ENCODE measurements at places on chromosomes 3 and 15. TPM values are rescaled to one million over a fixed set of nuclear protein-coding genes. Genes with fewer than 3 reads are reported as not detected.

GRCh38 chr15:60696523-60696859 is 217.5 kb upstream of the ICE2 start:
- H3K27ac ChIP-seq, result no peak overlapping the region
- H3K36me3 ChIP-seq, result no peaks in the 10 kb centered on the region
- no peaks in the 10 kb centered on the region for H3K4me1 ChIP-seq
- DNase-seq, result no peak
- H3K4me3 ChIP-seq, result no peak overlapping the region

DNA sequence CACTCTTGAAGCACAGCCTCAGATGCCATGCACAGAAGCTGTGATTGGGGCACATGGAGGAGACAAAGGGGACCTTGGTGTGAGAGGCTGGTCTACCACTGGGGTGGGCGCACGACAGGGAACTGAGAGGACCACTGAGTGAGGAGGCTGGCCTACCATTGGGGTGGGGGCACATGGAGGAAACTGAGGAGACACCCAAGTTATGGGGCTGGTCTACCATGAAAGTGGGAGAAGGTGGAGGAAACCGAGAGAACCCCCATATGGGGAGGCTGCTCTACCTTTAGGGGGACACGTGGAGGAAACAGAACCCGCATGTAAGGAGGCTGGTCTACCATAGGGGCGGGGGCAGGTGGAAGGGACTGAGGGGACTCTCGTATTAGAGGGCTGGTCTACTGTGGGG is 153.4 kb downstream of the FBLN2 start:
- no peak for DNase-seq
- no peak overlapping the region for H3K4me3 ChIP-seq
- H3K27ac ChIP-seq, result no peak overlapping the region
- peaks cover 23% of the 10 kb centered on the region for H3K27me3 ChIP-seq
- no peaks in the 10 kb centered on the region for H3K4me1 ChIP-seq

DNA sequence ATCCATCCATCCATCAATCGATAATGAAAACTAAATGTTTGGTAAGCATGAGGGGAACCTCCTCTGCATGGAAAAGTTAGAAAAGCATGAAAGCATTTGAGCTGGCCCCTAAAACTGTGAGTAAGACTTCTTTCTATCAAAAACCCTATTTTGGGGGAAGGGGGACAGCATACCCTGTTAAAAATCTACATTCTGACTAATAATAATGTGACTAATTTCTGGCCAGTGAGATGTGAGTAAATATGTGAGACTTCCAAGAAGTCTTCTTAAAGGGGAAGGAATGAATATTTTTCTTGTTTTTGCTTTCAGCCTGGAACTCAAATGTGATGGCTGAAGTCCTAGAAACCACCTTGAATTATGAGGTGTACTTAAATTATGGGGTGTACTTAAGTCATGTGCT is 54.9 kb downstream of the C3orf85 start:
- DNase-seq, result no peak
- no peak overlapping the region for H3K27ac ChIP-seq
- H3K36me3 ChIP-seq, result no peaks in the 10 kb centered on the region

DNA sequence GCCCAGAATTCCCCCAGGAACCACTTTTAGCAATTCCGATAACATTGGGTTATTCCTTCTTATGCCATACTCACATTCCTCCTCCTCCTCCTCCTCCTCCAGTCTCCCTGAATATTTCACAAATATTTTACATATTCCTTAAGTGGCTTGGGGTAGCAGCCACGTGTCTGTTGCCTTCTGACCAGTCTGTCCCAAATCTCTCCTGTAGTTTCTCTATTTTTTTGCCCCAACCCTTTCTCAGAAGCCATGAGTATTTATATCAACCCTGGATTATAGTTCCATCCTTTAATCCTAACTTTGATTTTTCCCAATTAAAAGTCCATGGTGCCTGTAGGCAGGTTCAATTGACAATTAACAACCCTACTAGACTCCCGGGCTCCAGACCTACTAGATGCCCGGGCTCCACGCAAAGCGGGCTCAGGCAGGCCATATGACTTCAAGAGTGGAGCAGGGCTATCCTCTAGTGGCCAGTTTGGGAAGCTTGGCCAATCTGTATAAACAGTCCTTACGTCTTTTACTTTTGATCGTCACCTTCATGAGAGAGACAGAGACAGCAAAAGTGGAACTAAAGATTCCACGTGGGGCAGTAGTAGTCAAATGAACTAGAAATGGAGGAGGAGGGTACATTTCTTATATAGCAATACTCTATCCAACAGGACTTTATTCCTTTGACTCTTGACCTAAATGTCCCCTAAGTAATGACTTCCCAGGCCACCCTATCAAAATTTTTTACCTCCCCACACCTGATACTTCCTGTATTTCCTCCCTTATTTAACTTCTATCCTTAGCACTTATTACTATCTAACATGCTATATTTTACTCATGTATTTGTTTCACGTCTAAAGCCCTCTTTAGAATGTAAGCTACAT is 69.7 kb downstream of the USF3 start:
- peak overlapping the region; percentile 86 for H3K27ac ChIP-seq
- peaks cover 39% of the 10 kb centered on the region for H3K4me1 ChIP-seq
- H3K27me3 ChIP-seq, result no peaks in the 10 kb centered on the region
- peak; percentile 80 for DNase-seq
- peaks cover 38% of the 10 kb centered on the region for H3K36me3 ChIP-seq

DNA sequence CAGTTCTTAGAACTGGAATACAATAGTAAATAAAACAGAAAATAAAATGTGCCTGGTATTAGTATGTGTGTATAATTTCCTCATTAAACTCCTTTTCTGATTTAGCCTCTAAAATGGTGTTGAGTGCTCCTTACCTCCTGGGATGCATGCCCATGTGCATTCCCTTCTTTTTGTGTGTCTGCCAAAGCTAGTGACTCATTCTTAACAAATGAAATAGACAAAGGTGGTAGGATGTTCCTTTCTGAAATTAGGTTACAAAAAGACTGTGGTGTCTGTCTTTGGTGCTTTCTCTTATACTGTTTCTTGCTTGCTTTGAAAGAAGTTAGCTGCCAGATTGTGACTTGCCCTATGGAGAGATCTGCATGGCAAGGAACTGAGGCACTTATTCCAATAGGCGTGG is 623.7 kb downstream of the GRM7 start:
- H3K4me1 ChIP-seq, result no peaks in the 10 kb centered on the region
- DNase-seq, result no peak

- no peaks in the 10 kb centered on the region for H3K4me1 ChIP-seq
- H3K4me3 ChIP-seq, result no peak overlapping the region
- H3K27me3 ChIP-seq, result no peaks in the 10 kb centered on the region
- no peak overlapping the region for H3K27ac ChIP-seq
- DNase-seq, result no peak
- H3K36me3 ChIP-seq, result no peaks in the 10 kb centered on the region
Measured at GRCh38 chr3:74375653-74376052, 238.8 kb downstream of the CNTN3 start.

DNA sequence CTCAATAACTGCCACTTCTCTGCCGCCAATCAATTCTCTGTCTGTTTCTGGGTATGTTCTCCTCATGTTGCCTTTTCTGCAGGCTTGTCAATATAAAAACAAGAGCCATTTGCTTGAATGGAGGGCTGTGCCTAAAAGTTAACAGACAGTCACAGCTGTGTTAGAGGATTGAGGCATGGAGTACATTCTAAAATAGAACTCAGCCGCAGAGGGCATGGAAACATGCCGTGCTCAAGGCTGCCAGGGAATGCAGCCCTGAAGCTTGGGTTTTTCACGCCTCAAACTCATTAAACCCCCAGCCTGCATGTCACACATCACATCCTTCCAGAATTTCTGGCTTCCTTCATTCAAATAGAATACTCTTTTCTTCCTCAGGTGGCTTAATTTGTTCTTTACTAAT is 166.6 kb downstream of the TPRG1 start:
- no peak for DNase-seq
- no peaks in the 10 kb centered on the region for H3K4me1 ChIP-seq
- no peaks in the 10 kb centered on the region for H3K27me3 ChIP-seq
- H3K4me3 ChIP-seq, result no peak overlapping the region

GRCh38 chr3:63150880-63151279 is 127.2 kb upstream of the SYNPR start:
- DNase-seq, result no peak
- H3K27me3 ChIP-seq, result no peaks in the 10 kb centered on the region
- H3K4me1 ChIP-seq, result no peaks in the 10 kb centered on the region
- no peak overlapping the region for H3K27ac ChIP-seq
- H3K4me3 ChIP-seq, result no peak overlapping the region

- peak overlapping the region; percentile 80 for H3K27ac ChIP-seq
- peak overlapping the region; percentile 63 for H3K4me3 ChIP-seq
- no peak for DNase-seq
- H3K36me3 ChIP-seq, result peaks cover 4% of the 10 kb centered on the region
Measured at GRCh38 chr15:25439369-25439836, 579 bp upstream of the UBE3A start.

- no peak overlapping the region for H3K4me3 ChIP-seq
- no peaks in the 10 kb centered on the region for H3K4me1 ChIP-seq
- no peak for DNase-seq
- no peaks in the 10 kb centered on the region for H3K27me3 ChIP-seq
- H3K27ac ChIP-seq, result no peak overlapping the region
Measured at GRCh38 chr3:139948898-139949297, 13.9 kb downstream of the CLSTN2 start.

DNA sequence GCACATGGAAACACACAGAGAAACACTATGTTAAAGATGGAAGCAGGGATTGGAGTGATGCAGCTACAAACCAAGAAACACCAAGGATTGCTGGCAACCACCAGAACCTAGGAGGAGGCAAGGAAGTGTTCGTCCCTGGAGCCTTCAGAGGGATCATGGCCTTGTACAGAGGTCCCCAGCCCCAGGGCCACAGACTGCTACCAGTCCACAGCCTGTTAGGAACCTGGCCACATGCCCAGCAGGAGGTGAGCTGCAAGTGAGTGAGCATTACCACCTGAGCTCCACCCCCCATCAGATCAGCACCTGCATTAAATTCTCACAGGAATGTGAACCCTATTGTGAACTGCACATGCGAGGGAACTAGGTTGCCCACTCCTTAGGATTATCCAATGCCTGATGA is 505.7 kb upstream of the MDFIC2 start:
- no peak overlapping the region for H3K4me3 ChIP-seq
- no peaks in the 10 kb centered on the region for H3K27me3 ChIP-seq
- no peak for DNase-seq
- no peak overlapping the region for H3K27ac ChIP-seq
- H3K36me3 ChIP-seq, result no peaks in the 10 kb centered on the region

DNA sequence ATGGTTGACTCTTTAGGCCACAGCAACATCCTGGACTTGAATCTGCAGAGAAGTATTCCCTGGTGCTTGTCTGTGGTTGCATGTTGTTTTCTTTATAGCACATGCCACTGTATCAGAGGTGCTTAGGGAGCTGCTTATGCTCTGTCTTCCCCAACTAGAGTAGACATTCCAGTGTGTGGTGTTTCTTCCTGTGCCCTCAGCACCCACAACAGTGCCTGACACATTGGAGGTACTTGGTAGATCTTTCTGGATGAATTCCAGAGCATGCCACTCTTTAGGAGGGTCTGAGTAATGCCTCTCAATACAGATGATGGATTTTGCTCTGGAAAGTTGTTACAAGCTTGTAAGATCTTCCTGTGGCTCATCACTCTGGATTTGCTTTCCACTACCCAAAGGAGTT is 117.6 kb downstream of the CHDH start:
- no peak for DNase-seq
- H3K27ac ChIP-seq, result no peak overlapping the region
- no peaks in the 10 kb centered on the region for H3K27me3 ChIP-seq
- H3K36me3 ChIP-seq, result no peaks in the 10 kb centered on the region
- H3K4me3 ChIP-seq, result no peak overlapping the region
- no peaks in the 10 kb centered on the region for H3K4me1 ChIP-seq

GRCh38 chr3:161489395-161489794 is 7.2 kb upstream of the OTOL1 start:
- H3K36me3 ChIP-seq, result no peaks in the 10 kb centered on the region
- no peaks in the 10 kb centered on the region for H3K4me1 ChIP-seq
- H3K4me3 ChIP-seq, result no peak overlapping the region

DNA sequence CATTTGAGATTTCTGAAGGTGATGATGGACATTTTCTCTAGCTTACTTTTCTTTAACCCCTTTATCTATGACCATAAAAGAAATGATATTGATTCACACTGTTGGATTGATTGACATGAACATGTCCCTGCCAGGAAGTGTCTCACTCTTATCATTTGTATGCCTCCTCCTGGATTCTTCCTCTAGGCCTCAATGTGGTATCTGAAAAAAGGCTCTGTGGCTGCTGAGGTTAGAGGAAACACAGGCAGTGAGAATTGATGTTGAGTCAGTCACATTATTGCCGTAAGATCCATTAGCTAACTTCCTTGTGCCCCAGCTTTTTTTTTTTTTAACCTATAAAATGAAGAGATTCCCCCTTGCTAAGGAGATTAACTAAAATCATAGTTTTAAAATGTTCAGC is 8.0 kb upstream of the THRB start:
- no peaks in the 10 kb centered on the region for H3K27me3 ChIP-seq
- DNase-seq, result no peak
- no peak overlapping the region for H3K4me3 ChIP-seq
- H3K4me1 ChIP-seq, result peaks cover 44% of the 10 kb centered on the region
- no peaks in the 10 kb centered on the region for H3K36me3 ChIP-seq

DNA sequence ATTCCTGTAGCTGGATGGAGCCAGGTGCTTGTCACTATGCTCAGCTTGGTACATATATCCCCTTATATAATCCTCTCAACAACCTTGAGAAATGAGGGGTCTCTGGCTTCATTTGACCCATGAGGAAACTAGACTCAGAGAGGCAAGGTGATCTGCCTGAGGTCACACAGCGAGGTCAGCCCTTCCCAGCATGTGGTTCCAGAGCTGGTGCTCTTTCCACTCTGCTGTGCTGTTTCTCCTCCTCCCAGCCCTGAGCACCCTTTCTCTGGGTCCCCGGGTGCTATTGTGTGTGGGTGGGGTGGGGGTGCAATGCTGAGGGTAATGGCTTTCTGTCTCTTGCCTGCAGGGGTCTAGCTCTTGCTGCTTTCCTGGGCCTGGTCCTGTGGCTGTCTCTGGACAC is 19.3 kb downstream of the SLC28A1 start:
- H3K27me3 ChIP-seq, result peaks cover under 1% of the 10 kb centered on the region
- DNase-seq, result no peak
- no peak overlapping the region for H3K4me3 ChIP-seq

DNA sequence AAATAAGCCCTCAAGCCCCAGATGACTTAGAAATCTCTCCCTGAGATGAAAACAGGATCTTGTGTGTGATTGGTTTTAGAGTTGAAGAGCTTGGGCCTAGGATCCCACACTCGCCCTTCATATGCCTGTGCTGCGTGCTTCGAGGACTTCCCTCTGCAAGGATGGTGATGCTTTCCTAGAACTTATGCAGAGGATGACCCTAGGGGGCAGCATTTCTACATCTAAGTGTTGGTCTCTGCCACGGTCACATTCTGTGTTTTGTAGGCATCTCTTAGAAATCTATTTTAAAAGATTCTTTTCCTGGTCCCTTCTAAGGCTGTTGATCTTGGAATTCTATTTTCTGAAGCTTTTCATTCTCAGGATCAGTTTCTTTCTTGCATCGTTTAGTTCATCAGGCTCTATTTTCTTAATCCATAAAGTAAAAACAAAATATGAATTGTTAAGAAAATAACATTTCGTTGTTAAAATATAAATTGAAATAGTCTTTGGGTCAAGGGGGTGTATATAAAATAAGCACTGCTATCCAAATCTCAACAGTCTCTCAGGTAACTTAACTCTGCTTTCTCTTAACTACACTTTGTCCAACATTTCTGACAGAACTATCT is 45.7 kb downstream of the WDR76 start:
- H3K36me3 ChIP-seq, result no peaks in the 10 kb centered on the region
- H3K27ac ChIP-seq, result no peak overlapping the region
- H3K4me3 ChIP-seq, result no peak overlapping the region
- DNase-seq, result peak; percentile 41
- H3K4me1 ChIP-seq, result no peaks in the 10 kb centered on the region
- H3K27me3 ChIP-seq, result no peaks in the 10 kb centered on the region

Gene LRRC49
- 0.49 TPM for total RNA-seq

Gene TMEM212
- not detected for total RNA-seq

Gene ARGFX
- total RNA-seq, result not detected

Gene EIF1B
- total RNA-seq, result 78.1 TPM

Gene CAMKV
- not detected for total RNA-seq

Data from B cell (primary cell).